H54 (cell line): ENCODE measurements at places on chromosomes 2 and 18.

DNA sequence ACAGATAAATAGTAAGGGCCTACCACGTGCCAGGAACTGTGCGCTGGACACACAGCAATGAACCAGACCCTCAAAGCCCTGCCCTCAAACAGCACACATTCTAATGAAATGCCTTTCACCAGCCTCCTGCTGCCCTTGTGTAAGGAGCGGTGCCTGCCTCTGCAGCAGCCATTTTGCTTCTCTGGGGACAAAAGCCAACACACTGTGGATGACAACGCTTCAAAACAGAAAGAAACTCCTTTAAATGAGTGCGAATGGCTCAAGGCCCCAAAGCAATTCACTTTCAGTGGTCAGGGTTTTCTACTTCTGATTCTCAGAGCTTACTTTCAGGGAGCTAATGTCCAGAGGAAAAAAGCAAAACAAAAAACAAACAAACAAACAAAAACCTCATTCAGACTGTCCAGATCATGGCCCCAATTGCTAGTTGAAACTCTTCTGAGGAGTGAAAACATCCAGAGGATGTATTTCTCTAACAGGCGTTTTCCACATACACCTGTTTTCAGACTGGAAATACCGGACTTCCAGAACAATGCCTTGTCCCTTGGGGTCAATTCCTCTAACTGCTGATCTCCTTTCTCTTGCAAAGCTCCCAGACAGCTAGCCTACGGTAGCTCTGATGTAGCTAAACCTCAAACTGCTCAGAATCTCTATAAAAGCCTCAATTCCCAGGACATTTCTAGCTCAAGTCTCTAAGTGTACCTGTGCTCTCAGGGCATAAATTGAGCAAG, 323.3 kb upstream of the ZNF521 start:
- no peak for DNase-seq

GRCh38 chr2:23124214-23124750, 260.7 kb upstream of the KLHL29 start:
- no peak for DNase-seq

DNA sequence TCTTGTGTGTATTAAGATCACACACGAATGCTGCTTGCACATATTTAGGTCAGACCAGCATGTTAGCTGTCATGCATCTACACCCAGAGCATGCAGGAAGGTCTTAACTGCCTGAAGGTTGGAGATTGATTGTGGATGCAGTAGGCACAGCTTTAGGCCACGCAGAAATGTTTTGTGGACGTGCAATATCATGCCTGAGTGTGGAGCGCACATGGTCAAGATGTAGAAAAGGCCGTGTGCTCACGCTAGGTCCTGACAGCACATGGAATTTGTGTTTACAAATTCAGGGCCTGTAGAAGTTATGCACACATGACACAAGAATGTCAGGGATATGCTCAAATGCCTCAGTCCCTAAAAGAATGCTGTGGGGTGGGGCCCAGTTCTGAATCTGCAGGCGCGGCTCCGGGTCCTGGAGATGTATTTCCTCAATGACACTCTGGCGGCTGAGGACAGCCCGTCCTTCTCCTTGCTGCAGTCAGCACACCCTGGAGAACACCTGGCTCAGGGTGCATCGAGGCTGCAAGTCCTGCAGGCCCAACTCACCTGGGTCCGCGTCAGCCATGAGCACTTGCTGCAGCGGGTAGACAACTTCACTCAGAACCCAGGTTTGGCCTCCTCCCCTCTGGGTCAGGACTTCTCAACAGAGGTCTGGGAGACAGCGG, 27.9 kb downstream of the MARCO start:
- no peak for DNase-seq

DNA sequence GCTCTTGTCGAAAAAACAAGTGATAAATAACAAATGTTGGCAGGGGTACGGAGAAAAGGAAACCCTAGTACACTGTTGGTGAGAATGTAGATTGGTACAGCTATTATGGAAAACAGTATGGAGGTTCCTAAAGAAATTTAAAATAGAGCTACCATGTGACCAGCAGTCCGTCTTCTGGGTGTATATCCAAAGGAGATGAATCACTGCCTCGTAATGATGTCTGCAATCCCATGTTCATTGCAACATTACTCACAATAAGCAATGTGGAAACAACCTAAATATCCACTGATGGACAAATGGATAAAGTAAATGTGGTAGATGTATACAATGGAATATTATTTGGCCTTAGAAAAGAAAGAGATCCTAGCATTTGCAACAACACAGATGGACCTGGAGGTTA, 50.6 kb downstream of the SLC16A14 start:
- DNase-seq: no peak

DNA sequence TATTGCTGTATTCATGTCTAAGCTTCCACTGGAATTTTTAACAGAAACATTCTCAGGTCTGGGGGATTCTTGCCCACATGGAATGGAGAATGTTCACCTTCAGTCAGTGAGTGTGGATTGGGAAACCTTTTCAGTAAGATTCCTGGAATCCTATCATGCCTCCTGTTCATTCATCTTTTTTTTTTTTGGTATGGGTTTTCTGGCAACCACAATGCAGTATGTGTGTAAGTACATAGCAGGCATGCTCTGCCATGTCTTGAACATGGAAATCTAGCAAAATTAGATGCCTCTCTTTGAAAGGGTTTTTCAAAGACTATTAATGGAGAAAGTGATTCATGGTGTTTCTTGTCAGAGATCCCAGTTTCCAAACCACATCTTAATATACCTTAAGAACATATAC, 176.5 kb downstream of the LTBP1 start:
- no peak for DNase-seq

DNA sequence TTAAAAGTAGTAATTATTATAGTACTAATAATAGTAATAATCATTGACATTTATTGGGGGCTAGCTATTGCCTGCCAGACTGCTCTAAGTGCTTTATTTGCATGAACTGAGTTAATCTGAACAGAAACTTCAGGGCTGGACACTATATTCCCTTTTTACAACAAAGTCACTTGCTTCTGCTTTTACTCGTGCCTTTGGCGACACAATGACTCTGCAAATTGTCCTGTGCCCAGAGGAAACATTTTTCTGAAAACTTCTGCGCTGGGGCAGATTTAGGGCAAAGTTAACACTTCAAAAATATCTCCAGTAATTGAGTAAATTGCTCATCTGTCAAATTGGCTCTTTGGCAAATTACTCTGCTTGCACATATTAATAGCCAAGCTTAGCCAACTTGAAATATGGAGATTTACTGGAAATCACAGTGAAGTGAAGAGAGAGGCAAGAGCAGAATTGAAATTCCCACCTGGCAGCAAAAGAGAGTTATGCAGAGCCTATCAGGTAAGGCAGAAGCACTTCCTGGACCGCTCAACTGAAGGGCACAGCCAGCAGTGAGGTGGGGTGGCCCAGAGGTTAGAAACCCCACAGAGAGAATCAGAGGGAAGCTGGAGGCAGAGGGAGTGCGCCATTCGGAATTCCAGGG, 36.3 kb downstream of the BMP10 start:
- no peak for DNase-seq

DNA sequence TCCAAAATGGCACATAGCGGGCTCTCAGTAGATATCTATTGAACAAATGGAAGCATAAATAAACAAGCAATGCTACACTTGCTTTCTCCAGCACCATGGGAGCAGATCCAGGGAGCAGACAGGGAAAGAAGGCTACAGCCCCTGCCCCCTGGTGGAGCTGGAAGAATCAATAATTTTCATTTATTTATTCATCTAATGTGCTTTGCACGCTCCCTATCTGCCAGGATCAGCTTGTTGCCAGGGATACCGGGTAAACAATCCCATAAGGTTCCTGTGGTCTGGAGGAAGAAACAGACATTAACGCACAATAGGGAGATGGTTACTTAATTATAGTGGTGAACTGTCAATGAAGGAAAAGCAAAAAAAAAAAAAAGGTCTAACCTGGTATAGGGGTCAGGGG, 40.1 kb upstream of the CLASP1 start:
- no peak for DNase-seq

DNA sequence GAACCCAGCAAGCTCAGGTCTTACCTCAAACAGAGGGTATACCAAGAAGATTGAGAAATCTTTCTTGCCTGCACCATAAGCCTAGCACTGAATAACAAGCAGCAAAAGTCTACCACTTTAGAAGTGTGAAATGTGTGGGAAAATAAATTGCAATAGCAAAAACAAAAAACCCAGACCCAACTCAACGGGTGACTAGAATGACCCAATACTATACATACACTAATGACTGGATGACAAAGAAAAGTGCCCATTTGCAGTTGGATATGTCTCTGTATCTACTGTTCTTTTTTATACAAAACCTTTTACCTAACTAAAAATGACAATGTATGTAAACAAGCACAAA, 950.6 kb downstream of the TRIB2 start:
- no peak for DNase-seq

GRCh38 chr2:235384624-235385023, 109.2 kb upstream of the AGAP1 start:
- DNase-seq: no peak

- DNase-seq: no peak
Measured at GRCh38 chr2:66512626-66513025, 77.7 kb downstream of the MEIS1 start.

DNA sequence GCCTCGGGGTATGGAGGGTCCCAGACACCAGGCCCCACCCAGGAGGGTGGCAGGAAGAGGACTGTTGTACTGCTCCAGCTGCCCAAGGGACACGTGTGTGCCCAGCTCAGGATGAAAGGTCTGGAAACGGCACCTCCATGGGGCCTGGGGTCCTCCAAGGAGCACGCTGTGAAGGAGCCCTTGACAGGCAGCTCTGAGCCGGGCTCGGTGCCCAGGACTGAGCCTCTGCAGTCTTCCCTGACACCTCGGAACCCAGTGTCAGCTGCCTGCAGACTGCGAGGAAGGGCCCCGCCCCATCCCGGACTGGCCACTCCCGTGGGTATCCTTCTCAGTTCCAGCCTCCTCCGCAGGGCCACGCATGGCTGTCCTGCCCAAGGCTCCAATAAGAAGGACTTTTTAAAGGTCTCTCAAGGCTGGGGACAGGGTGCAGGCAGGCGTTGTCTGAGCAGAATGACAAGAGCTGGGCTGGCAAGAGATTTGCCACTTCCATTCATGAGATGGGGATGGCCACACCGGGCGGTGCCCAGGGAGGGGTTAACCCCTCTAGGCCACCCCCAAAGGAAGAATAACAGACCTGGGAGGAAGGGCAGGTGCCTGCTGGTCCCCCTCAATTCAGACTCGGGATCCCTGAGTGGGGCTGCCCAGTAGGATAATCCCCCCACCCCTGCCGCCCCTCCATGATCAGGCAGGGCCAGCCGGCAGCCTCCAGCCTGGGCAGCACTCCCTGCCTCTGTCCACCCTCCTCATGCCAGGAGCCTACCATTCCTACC, 8.9 kb downstream of the ECEL1 start:
- DNase-seq: no peak

DNA sequence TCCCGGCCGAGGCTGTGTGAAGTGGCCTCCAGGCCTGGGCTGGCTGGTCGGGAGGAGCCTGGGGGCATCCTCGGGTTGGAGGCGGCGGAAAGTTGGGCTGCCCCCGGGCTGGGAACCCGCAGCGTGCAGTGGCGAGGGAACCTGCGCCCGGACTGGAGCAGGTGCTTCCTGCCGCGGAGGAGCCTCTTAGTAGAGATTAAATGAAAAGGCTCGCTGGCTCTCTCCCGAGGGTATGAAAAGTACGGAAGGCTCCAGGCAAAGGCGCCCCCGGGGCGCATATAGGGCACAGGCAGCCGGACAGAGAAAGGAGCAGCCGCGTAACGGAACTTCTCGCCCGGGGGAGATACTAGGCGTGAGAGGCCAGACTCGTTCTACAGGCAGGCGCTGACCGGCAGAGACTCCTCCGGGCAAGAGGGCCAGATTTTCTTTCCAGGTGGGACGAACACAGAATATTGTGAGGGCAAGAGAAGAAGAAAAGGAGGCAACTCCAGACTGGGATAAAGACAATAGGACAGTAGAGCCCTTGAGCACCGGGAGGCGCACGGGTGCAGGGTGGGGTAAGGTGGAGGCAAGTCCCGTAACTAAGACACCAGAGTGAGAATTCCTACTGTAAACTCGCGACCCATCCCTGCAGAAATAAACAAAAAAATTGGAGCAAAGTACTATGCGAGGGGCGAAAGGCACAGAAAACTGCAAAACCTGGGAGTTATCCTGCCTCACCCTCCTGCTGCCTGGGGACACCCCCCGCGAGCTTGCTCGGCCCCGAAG, 816 bp downstream of the CDH2 start:
- peak; percentile 9 for DNase-seq

- no peak for DNase-seq
Measured at GRCh38 chr2:218880859-218881594, 375 bp downstream of the WNT10A start.

DNA sequence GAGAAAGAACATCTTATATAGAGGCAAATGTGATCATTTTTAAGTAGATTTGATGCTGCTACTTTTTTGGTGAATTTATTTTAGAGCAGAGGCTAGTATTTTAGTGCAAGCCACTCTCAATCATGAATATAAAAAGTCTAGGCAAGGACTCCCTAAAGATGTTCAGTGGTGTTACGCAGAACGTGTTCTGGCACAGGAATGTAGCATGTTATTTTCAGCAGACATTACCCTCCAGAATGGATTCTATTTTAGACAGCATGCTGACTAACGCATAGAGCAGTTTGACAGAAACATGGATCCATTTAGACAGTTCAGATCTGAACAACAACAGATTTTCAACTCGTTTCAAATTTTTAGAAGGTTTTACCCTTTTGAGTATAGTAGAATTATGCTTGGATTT, 54.1 kb downstream of the DSC3 start:
- no peak for DNase-seq

DNA sequence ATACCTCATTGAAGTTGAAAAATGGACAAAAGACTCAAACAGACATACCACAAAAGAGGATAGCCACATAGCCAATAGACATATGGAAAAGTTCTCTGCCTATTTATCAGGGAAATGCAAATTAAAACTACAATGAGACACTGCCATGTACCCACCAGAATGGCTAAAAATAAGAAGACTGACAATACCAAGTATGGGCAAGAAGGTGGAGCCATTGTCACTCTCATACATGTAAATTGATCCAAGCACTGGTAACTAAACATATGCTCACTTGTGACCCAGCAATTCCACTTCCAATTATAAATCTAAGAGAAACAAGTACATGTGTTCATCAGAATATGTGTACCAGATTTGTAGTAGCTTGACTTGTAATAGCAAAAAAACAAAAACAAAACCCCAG, 4.6 kb downstream of the LOXHD1 start:
- DNase-seq: no peak

- DNase-seq: no peak
Measured at GRCh38 chr2:50962731-50963130, 69.2 kb downstream of the NRXN1 start.

- DNase-seq: no peak
Measured at GRCh38 chr2:166091439-166091838, 36.4 kb downstream of the SCN1A start.

GRCh38 chr2:72815655-72816278, 10.1 kb downstream of the EXOC6B start:
- DNase-seq: no peak

DNA sequence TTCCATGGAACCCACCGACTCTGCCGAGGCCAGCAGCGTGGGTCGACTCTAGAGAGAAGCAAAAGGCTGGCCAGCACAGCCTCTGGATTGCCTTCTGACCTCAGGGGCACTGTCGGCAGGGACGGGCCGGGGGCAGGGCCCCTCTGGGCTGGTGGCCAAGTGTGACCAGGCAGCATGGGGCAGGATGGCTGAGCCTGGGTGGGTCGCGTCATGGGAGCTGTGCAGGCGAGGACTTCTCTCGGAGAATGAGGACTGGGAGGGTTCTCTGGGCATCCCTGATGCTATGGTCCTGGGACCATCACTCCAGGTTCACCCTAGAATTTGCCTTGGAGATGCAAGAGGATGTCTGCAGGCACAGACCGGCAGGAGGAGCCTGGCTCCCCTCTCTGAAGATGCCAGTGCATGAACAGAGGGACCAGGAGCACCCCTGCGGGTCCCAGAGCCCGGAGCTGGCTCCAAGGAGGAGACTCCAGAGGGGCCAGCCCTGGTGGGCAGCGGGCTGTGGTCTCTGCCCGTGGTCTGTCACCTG, 289.2 kb downstream of the NDUFA10 start:
- no peak for DNase-seq
